ENCODE measurements at places on chromosomes 2 and 18.
A peak's percentile ranks its signal among the peaks of the same experiment; 100 is the strongest.

GRCh38 chr2:38515155-38516074, 87.3 kb downstream of the HNRNPLL start:
- DNase-seq: no peak

- peak; percentile 88 for DNase-seq
These were observed 44.6 kb downstream of the GORASP2 start for GRCh38 chr2:170973492-170974303.

DNA sequence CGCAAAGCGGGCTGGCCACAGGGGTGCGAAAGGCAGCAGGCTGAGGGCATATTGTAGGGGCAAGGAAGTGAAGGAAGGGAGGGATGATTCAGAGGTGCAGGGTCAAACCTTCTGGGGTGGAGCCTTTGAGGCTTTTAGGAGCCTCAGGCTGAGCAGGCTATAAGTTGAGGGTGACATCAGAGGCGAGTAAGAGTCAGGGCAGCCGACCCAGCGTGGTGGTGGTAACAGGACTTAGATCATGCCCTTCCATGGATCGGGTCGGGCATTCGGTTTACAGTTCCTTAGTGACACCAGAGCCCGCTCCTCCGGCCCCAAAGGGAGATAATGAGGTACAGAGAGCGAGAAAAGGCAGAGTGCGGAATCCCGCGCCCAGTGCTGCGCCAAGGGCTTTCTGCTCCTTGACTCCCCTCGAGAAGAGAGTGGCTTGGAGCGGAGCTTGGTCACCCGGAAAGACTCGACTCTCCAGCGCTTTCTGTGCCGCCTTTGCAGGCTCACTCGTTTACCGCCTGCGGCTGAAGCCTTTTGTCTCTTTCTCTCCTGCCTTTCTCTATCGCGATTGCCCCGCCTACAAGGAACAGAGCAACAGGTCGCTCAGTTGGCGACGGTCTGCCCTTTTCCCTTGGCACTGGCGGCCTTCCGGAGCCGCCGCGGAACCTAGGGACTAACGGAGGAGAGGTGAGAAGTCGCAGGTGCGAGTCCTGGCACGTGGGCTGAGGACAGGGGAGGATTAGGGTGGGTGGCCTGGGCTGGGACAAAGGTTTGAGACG, 720 bp downstream of the LBX2 start:
- peak; percentile 58 for DNase-seq

GRCh38 chr18:57921708-57922107, 118.6 kb upstream of the ATP8B1 start:
- peak; percentile 75 for DNase-seq

DNA sequence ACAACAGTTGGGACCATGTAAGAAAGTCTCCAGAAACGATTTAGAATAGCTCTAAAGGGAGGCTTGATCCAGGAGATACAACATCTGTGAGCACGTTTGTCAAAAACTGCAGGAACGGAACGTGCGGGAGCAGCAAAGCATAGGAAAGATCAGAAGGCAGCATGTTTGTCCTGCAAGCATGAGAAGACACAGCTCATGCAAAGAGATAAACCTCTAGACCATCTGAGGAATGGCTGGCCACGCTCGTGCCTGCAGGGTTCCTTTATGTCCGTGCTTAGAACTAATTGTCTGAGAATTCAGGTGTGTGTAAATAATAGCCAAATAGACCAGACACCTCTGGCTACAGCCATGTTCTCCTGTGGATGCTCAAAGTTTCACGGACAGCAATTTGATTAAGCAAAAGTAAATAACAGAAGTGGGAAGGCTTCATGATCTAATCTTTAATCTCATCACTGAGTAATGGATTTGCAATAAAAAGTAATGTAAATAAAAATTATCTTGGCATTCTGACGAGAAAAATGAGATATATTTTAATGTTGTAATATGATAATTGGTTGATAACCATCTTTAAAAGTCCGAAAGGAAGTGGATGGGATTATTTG, 534.8 kb upstream of the CDH7 start:
- no peak for DNase-seq

- no peak for DNase-seq
These were observed 53.9 kb downstream of the LNPK start for GRCh38 chr2:175948191-175948590.

- DNase-seq: no peak
These were observed 214.8 kb downstream of the ATAD2B start for GRCh38 chr2:23711979-23712755.

- no peak for DNase-seq
These were observed 102.2 kb downstream of the CAPN13 start for GRCh38 chr2:30705056-30705455.

GRCh38 chr2:1493431-1494126, 80.3 kb downstream of the TPO start:
- no peak for DNase-seq

DNA sequence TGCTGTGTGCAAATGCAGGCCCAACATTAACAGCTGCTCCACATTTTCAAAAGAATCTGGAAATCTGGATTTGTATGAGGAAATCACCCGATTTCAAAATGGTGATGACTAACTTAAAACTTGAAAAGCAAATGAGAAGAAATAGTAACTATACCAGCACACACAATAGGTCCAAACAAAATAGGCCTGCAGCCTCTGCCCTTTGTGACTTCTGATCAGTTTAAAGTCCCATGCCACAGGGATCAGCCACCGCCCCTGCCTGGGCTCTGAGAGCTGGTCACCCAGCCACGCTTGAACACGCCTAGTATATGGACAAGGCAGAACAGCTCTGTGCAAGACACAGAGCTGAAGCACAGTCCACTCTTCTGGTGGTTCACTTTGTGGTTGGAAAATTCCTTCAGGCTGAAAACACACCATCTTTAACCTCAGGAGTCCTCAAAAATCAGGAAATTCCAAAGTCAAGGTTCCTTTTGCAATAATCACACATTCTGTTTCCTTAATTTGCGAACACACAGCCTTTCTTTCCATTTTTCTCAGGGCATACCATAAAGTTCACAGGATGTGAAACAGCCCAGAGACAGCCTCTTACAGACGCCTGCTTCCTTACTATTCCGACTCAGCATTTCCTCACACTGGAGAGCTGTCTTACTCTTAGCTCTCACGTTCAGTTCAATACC, 150.1 kb upstream of the RIOK3 start:
- peak; percentile 73 for DNase-seq

GRCh38 chr2:239306274-239307220, 94.3 kb downstream of the HDAC4 start:
- no peak for DNase-seq

DNA sequence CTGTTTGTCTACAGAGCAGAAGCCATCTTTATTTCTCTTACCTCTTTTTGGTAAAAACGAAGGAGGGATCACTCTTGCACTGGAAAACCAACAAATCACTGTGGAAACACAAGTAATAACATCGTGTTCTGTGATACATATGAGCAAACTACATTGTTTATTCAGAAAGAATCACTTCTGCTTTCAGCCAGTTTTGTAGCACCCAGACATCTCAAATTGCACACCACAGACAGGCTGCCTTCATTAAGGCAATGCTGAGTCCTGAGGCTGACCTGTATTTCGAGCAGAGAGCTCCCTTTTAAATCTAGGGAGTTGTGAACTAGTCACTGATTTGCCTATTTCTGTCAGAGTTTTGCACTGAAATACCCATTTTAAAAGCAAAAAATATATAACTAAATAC, 1003.2 kb upstream of the FAM98A start:
- no peak for DNase-seq
